Pons (tissue), 1 donor: ENCODE measurements at places on chromosomes 5 and 9.

GRCh38 chr9:79384501-79384900 is 187.3 kb upstream of the TLE4 start:
- no peak for DNase-seq

DNA sequence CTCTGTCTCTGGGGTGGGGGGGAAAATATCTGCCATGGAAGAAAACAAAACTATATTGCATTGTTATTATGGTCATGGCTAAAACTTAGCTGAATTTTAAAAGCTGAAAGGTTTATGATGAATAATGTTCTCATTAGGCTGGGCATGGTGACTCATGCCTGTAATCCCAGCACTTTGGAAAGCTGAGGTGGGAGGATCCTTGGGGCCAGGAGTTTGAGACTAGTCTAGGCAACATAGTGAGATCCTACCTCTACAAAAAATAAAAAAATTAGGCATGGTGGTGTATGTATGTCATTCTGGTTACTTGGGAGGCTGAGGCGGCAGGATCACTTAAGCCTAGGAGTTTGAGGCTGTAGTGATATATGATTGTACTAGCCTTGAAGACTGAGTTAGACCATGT is 44.5 kb downstream of the IPO11 start:
- DNase-seq: no peak

DNA sequence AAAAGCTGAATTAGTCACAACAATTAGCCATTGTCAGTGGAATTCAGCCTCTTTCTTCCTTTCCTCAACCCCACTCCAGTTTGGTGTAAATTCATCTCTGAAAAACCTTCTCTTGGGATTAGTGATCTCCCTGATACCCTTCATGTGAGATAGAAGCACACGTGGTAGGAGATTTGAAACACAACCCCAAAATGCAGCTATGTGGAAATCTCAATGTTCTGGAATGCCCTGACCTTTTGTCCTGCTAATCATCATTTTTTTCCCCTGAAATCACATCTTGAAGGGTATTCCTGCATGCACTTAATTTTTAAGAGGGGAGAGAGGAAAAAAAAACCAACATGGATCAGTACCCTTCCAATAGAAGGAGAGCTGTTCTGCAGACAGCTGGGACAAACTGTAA is 612.6 kb downstream of the EBF1 start:
- no peak for DNase-seq

- DNase-seq: no peak
These were observed 144.6 kb downstream of the MELK start for GRCh38 chr9:36717276-36717675.

- DNase-seq: no peak
These were observed 85.4 kb downstream of the PCSK1 start for GRCh38 chr5:96347502-96348292.

DNA sequence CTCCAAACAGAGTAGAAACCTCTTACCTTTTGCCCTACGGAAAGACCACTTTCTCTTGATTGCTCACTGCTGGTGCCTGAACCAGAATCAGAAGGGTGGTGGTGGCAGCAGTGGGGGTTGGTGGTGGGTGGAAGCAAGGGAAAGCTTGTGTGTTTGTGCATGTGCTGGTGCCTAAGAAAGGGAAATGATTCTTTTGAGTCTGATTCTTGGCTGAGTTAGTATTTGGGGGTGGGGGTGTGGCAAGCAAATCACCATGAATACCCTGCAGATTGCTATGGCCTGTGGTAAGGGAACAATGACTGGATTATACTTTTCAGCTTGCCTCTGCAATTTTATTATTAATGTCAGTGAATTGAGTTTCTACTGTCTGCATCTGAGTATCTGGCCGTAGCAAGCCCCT is 106.6 kb downstream of the ARHGAP26 start:
- DNase-seq: no peak

- no peak for DNase-seq
These were observed 55.7 kb upstream of the SLC44A1 start for GRCh38 chr9:105188746-105189145.

GRCh38 chr5:6554812-6555211 is 78.0 kb downstream of the NSUN2 start:
- DNase-seq: no peak

DNA sequence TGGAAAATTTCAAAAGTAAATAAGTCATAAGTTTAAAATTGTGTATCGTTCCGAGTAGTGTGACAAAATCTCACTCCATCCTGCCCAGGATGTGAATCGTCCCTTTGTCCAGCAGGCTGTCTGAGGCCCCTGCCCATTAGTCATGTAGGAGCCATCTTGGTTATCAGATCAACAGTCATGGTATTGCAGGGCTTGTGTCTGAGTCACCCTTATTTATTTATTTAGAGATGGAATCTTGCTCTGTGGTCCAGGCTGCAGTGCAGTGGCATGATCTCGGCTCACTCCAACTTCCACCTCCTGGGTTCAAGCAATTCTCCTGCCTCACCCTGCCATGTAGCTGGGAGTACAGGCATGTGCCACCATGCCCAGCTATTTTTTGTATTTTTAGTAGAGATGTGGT is 30.2 kb downstream of the ITGA2 start:
- DNase-seq: no peak

- no peak for DNase-seq
These were observed 253 bp downstream of the SLC12A2 start for GRCh38 chr5:128083811-128084227.

DNA sequence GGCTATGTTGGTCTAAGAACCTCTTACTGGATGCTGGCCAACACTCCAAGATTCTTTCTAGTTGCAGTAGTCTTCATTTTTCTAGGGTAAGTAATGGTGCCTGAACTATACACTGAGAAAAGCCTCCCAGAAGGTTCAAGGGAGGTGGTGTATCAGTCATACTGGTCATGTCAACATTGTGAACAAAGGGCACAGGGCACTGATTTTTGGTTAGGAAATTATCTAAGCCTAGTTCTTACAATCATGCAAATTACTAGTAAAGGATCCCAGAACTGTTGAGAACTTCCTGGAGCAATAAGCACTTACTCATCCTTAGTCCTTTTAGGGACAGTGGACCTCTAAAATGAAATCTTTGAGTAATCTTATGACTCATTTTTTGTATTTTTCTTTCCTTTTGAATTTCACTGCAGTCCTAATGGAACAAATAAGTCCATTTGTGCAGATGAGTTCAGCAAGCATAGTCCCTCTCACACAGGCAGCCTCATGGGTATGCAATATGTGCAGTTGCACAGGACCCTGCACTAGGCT is 21.1 kb upstream of the CDC42SE2 start:
- no peak for DNase-seq

GRCh38 chr9:81227507-81228245 is 461.7 kb downstream of the TLE1 start:
- no peak for DNase-seq

GRCh38 chr9:101462558-101462957 is 27.0 kb upstream of the ALDOB start:
- DNase-seq: no peak

DNA sequence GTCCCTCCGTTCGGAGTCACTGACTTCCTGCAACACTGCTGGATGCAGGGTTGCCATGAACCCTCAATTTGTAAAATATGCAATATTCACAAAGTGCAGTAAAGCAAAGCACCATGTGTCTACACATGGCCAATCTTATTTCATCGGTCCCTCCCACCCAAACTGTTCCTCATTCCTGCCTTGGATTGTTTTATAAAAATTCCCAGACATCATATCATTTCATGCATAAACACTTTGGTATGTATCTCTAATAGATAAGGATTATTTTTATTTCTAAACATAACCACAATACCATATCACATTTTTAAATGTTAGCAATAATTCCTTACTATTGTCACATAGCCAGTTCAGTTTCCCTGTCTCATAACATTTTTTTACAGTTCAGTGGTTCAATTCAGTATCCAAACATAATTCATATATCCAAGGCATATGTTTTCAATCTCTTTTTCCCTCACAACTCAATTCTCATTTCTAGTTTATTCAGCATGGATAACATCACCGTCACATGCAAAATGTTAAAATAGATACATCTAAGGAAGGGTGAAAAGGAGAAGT is 82.0 kb upstream of the PCAT7 start:
- DNase-seq: no peak

GRCh38 chr5:59582746-59583145 is 310.8 kb downstream of the PDE4D start:
- no peak for DNase-seq

- no peak for DNase-seq
These were observed 1040.3 kb downstream of the TLE1 start for GRCh38 chr9:80649001-80649420.

- DNase-seq: no peak
These were observed 942 bp downstream of the PHF2 start for GRCh38 chr9:93577078-93577974.

- no peak for DNase-seq
These were observed 675 bp upstream of the SPAAR start for GRCh38 chr9:35908504-35909125.

- DNase-seq: peak; percentile 55
These were observed 103.6 kb upstream of the SSBP2 start for GRCh38 chr5:81854485-81854884.

- no peak for DNase-seq
These were observed 377.7 kb upstream of the SMARCA2 start for GRCh38 chr9:1637401-1637800.

GRCh38 chr5:124554746-124555578 is 191.5 kb downstream of the ZNF608 start:
- peak; percentile 52 for DNase-seq
